ENCODE measurements at places on chromosomes 5 and 9. TPM values are rescaled to one million over a fixed set of nuclear protein-coding genes. Genes with fewer than 3 reads are reported as not detected.

LECT2 gene
- 14.5 TPM for polyA plus RNA-seq

- DNase-seq, result no peak
Observed at GRCh38 chr9:15213249-15213648, 93.8 kb downstream of the TTC39B start.

GRCh38 chr5:132674671-132675506 is 1.1 kb downstream of the IL4 start:
- no peak for DNase-seq

BTNL3 gene
- not detected for polyA plus RNA-seq

DNA sequence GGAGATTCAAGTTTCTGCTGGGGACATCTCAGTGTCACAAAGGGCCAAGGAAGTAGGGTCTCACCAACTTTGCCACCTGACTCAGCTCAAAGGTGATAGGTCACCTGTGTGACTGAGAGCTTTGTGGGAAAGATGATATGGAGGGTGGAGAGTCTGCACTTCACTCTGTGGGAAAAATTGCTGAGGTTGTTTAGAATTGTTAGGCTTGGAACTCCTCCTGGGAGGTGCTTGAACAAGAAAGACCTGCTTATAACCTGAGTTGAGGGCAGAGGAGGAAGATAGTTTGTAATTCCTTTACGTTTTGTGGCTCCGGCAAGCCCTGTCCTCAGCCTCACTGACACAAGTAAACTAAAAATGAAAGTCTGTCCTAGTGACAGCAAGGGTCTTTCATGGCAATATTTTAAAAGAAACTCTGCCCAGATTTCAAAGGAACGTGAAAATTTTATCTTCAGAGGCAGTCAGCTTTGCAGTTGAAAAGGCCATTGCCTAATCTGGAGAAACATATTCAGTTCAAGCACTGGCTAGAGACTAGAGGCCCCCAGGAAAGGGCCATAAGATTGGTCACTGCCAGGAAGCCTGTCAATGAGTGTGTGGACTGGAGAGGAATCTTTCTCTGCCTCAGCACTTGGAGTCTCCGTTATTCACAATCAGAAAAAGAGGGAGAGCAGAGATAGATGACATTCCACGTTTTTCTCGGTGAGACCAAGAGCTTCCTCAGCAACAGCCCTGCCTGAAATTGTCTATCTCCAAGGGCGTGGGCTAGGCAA is 23.2 kb downstream of the PCDHAC2 start:
- no peak for DNase-seq

- DNase-seq, result no peak
Observed at GRCh38 chr5:172383191-172383802, 71.0 kb downstream of the SH3PXD2B start.

DNA sequence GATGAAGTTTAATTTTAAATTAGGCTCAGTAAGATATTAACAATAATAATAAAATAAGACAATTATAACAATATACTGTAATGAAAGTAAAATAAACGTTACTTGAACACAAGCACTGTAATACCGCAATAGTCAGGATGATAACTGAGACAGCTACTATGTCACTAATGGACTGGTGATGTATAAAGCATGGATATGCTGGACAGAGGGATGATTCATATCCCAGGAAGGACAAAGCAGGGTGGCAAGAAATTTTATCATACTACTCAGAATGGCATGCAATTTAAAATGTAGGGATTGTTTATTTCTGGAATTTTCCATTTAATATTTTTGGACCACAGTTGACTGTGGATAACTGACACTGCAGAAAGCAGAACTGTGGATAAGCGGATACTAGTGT is 196.9 kb downstream of the VPS13A start:
- no peak for DNase-seq

GRCh38 chr9:123318202-123318601 is 37.8 kb upstream of the CRB2 start:
- no peak for DNase-seq

DNA sequence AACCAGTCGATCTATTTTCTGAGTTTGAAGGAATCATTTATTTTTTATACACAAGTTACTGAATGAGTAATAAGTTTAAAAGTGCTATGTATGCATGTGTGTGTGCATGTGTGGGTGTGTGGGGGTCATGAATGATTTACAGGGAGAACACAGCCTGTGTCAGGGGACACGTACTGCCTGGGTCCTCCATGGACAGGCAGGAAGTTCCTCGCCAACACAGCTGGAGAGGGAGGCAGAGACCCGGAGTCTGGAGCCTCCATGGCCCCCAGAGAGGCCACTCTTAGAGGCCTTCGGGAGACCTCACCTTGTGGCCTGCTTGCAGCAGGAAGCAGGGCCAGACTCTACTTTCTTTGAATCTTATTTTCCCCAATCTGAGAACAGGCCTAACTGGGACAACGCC is 144.7 kb downstream of the GABBR2 start:
- DNase-seq, result no peak

ALDOB gene
- polyA plus RNA-seq, result 1.9 TPM

PLEKHG4B gene
- polyA plus RNA-seq, result 3.2 TPM

GRCh38 chr5:56950626-56951125 is 1.2 kb downstream of the MIER3 start:
- DNase-seq, result peak; percentile 82

Measured in testis (tissue), 5 donors.